ENCODE measurements at places on chromosomes 2 and 18.

DNA sequence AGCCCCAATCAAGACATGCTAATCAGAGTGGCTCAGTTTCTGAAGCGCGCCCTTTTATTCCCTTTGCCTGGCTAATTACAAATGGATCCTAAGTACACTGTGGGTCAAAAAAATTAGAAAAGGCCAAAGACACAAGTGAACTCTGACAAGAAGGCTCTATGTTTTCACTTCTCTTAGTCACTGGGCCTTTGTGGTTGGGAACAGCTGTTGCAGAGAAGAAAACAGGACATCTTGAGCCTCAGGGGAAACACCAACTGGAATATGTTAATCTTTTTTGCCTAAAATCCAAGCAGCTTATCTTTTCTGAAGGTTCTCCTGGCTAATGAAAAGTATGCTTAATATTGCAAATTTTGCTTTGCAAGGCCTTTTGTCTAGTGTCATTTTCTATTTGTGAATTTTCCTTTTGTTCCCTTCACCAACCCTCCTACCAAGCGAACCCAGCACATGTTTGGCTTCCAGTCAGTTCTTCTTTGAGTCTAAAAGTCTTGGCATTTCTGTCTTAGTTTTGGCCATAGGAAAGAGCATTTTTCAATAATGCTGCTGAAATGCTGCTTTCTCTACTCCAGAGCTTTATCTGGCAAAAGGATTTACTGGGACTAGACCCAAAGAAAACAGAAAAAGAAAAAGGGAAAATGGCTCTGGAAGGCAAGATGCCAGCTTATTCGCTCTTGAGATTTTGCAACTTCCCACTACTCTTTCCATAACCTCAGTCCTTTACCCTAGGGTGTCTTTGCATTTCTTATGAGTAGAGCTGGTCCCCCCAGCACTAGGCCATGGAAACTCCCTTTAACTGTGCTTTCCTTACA lies 440.2 kb upstream of the ST6GAL2 start:
- DNase-seq: peak; percentile 31

GRCh38 chr2:134281815-134282419 lies 28.0 kb downstream of the MGAT5 start:
- DNase-seq: no peak

DNA sequence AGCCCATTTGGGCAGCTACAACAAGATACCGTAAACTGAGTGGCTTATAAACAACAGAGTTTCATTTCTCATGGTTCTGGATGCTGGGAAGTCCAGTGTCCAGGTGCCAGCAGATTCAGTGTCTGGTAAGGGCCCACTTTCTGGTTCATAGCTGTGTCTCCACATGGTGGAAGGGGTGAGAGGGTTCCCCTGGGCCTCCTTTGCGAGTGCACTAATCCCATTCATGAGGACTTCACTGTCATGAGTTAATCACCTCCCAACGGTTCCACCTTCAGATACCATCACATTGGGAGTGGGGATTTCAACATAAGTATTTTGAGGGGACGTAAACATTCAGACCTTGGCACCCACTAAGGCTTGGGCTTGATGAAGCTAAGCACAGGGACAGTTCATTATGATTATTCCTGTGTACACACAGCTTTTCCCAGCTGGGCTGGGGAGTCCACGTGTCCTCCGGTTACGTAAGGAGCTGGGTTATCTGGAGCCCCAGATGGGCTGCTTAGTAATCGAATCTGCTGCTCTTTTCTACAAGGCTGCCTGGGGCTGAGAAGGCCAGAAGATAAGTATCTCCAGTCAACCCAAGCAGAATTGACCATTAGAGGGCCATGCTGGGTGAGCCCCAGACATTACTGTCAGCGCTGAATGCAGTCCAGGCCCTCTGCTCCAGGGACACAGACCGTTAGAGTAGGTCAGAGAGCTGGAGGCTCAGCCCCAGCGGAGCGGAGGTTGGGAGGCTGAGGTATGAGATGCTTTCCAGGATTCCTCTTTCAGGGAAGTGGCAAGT lies 42.7 kb downstream of the EPAS1 start:
- DNase-seq: no peak

GRCh38 chr2:28390241-28390745 lies 2.4 kb upstream of the FOSL2 start:
- DNase-seq: peak; percentile 87

DNA sequence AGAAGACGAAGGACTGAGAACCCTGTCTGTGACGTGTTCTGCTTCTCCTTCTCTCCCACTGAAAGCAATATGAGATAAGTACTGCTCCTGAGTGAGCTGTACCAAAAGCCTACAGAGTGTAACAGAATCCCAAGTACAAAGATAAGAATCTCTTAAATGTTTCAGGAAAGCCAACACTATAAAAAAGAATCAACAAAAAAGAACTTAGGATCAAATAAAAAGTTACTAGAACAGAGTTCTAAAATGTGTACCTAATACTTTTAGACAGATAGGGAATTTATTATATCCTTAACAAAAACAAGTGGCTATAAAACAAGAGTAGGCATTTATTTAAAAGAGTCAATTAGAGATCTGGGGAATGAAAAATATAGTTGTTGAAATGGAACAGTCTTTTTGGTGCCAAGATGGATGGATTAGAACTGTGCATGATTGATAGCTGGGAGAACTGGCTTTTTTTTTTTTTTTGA lies 49.0 kb downstream of the NCOA1 start:
- DNase-seq: no peak

GRCh38 chr2:59974051-59974766 lies 579.2 kb downstream of the BCL11A start:
- DNase-seq: no peak

DNA sequence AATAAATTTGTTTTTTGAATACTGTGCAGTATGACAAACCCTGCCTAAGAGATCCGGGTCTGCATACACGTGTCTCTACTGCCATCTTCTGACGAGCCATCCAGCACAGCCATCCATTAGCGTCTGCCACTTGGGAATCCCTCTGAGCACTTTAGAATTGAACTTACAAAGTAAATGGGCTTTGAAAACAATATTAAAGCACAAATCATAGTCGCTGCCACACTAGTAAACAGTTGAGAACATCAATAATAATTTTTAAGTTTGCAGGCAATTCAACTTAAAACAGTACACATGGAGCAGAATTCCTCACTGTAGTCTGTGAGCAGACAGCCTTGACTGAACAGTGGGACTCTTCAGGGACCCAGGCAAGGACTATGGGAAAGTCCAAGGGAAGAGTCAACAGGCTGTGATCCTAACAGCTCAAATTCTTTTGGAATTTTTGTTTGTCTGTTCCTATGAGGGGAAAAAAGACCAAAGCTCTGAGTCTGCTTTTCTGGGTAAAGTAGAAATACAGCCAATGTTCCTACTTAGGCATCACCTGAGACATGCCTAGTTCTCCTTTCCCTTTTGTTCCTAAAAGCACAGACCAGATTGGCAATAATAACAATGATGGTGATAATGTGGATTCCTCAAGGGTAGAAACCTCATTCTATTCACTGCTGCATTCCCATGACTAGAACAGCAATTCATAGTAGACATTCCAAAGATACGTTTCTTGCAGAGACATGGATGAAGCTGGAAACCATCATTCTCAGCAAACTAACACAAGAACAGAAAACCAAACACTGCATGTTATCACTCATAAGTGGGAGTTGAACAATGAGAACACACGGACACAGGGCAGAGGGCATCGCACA lies 92.9 kb downstream of the MREG start:
- peak; percentile 77 for DNase-seq

DNA sequence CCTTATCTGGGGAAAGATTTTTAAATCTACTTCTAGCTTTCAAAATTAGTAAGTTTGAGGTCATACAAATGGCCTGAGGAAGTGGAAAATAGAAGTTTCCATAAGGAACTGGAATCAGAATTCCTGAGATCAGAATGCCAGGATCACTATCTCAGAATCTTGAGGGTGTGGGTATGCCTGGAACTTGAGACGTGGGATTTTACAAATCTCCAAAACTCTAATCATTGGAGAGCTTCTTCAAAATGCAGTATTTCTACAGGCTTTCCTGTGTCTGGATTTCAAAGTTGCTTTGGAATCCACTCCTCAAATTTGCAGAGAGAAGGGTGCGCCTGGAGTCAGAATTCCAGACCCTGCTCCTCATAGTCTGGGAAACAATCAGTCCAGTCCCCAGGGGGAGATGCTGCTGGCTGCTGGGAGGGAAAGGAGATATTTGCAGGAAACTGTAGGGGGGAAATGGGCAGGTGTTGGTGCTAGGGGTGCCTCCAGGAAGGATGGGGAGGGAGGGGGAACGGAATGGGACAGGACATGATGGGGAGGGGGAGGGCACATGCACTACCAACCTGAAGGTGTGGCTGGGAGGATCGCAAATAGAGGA lies 31.0 kb upstream of the CATIP start:
- peak; percentile 46 for DNase-seq

DNA sequence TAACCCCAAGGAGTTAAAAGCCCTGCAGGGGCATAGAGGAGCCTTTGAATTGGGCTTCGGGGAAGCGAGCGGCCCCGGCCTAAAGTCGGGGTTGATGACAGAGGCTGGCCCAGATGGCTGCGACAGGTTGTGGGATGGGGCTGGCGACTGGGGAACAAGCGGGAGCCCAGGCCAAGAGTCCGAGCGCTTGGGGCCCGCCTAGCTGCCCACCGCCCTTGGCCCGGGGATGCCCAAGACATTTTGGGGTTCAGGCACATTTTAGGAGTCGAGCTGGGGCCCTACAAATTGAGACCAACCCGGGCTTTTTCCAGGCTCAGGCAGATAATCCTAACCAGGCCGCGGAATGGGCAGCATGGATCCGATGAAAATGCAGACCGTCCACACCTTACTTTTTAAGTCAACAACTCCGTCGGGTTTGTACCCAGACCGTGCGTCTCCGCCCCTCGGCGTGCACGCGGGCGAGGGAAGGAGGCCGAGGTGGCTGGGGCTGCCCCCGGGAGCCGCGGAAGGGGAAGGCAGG lies 507 bp downstream of the RTKN start:
- no peak for DNase-seq

GRCh38 chr2:61769093-61769675 lies 84.7 kb downstream of the FAM161A start:
- DNase-seq: no peak

DNA sequence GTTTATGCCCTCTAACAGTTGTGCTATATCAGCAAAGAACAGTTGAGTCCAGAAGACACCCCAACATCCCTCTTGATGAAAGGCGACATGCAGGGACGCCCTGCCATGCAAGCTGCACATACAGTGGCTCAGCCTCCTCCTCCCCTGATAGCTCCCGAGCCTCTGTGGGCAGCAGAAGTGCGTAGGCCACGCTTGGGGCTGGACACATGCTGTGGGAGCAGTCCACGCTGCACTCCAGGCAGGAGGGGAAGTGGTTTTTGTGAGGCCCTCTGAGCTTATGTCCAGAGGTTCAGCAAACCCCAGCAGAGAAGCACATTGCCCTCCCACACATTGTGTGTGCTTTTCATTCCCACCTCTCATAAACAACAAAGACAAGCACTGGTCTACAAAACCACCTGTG lies 162.1 kb downstream of the SEPTIN10 start:
- no peak for DNase-seq
